ENCODE measurements at places on chromosomes 6 and 20.

DNA sequence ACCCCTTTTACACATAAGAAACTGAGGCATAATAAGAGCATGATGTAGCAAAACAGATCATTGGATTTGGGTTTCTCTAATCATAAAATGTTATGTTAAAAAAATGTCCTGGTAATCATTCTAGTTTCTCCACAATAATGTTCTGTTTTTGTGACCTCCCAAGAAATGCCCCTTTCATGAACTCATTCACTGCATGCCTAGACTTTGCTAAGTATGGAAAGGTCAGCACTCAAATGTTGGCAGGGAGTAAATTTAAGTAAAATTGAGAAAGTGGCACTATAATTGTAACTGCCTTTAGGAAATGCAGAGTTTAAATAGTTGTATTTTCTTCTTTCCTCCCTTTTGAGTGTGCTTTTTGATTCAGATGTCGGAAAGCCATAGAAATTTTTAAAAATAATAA lies 48.5 kb upstream of the ID4 start:
- DNase-seq, result no peak

DNA sequence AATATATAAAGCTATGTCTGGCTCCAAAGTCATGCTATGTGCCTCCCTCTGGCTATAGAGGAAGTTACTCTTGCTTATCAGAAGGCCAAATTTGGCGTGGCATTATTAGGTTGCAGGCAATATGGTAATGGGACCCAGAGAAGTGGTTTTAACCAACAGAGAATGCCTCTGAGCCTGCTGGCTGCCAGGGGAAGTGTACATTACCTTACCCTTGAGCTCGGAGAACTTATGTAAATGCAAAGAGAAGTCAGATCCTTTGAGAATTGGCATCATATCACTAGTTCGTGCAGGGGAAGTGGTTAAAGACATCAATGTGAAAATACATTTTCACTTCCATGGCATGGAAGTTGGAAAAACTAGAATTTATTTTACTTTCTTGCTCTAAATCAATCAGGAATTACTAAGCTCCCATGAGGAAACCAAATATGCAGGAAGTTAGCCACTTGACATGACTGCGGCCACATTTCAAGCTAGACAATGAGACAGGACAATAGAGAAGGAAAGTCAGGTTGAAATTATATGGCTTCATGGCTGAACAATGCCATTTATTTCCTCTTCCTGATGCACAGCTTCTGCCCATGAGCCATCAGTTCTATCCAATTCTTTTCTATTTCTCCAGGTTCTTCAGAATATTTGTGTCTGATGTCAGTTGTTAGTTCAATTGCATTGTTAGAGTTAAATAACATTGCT lies 134.0 kb upstream of the PHACTR1 start:
- DNase-seq, result no peak

DNA sequence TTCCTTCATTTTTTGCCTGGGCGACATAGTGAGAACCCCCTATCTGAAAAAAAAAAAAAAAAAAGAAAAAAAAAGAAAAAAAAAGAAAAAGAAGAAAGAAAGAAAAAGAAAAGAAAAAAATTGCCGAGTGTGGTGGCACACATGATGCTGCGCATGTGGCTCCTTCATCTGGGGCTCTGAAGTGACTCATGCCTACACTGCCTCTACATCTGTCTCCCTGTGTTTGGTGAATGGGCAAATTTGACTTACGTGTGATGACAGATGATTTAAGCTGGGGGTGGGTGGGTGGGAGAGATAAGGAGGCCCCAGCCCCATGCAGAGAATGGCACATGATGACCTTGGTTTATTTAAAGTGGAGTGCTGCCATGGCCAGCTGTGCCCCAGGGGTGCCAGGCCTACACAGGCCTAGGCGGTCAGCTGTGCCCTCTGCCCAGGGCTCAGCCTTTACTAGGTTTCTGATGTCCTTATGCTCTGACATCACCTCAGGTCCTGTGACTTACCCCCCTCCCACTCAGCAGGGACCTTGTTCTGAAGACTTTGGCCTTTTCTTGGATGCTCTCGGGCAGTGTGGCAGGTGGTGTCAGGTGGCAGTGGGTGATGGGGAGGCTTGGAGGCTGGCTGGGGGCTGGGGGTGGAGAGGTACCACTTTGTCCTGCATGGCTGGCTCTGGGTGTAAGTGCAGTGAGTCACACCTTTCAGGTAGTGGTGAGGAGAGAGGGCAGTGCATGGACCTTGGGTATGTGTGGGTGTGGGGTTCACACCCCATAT lies 41.1 kb downstream of the VEGFA start:
- no peak for DNase-seq

GRCh38 chr20:1857466-1857865 lies 37.7 kb upstream of the SIRPA start:
- DNase-seq, result no peak

DNA sequence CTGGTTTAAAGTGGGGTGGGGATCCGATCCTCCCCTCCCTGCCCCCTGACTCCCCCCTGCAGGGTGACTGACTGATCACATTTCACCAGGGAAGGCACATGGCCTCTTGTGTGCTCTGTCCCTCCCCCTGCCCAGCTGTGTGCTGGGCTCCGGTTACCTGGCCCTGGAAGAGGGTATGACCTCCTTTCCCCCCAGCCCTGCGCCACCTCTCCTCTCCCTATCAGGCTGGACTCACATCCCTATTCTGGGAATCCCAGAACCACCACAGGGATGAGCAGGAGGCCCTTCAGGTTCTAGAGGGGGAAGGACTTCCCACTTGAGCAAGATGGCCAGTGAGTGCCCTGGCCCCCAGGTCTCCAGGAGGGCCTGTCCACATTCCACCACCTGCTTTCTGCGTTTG lies 2.1 kb upstream of the IP6K3 start:
- no peak for DNase-seq

- no peak for DNase-seq
Measured at GRCh38 chr6:93858213-93858612, 438.9 kb upstream of the EPHA7 start.

DNA sequence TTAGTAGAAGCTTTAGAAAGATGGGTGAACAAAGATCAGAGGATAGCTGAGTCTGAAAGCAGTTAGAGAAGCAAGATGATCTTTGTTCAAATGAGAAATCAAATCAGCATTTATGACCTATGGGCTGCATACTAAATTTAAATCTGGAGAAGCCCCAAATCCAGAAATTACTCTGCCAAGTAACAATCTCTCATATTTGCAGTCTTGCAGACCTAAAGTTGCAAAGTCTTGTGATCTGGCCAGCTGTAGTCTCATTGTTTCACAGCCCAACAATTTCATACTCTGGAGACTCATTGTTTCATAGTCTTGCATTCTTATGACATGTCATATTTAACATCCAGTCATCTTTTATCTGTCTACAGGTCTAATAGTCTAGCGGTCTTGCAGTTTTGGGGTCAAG lies 364.9 kb upstream of the RSPO3 start:
- no peak for DNase-seq

DNA sequence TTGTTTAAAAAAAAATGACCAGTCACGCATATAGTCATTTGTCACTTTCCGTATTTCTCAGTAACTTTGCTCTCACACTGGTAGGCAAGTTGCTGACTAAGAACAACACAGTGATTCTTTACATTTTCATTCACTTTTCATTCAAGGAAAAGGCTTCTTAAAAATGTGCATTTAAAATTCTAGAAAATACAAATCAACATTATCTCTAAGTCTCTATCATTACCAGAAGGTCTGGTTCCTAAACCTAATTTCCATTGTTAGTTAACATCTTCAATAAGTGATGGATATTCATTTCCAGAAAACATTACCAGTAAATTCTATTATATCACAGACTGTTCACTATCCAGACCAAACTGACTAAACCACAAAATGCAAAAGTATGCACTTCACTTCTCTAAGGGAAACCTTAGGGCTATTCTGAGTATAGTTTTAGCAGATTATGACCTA lies 115.3 kb downstream of the AHI1 start:
- DNase-seq, result peak; percentile 30

- DNase-seq, result no peak
Measured at GRCh38 chr6:155267411-155267810, 3.6 kb downstream of the CLDN20 start.

GRCh38 chr6:134171517-134171916 lies 119.1 kb upstream of the SLC2A12 start:
- DNase-seq, result no peak

- DNase-seq, result no peak
Measured at GRCh38 chr6:149761438-149761837, 11.9 kb downstream of the PCMT1 start.

DNA sequence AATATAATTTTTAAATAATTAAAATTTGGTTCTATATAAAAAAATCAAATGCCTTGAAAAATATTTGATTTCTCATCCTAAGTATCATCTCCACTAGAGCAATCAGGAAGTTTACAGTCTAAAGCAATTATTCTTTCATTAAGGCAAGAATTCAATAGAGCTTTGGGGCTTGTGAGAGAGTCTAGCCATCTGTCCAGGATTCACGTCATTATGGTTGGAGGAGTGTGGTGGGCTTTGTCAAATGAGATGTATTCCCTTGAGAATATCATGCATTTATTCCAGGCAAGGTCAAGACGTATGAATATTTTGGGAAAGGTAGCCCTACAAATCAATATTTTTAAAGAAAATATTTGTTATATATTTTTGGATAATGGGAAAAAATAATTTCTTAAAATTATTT lies 132.4 kb downstream of the ELOVL4 start:
- no peak for DNase-seq

DNA sequence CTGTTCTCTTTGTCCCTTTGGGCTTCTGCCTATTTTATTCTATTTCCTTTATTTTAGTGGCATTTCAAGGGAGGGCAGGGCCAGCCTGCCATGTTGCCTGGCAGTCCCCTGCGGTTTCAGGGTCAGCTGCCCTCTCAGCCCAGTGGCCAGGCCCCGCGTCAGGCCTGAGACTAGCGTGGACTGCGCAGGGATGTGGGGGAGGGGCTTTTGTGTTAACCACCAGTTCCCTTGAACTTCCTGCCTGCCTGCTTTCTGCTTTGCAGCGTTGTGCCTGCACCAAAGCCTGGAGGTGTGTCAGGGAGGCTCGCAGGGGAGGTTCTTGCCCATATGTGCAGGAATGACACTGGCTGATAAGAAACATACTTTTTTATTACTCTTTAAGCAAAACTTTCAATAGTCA lies 157.6 kb downstream of the SLC35B3 start:
- DNase-seq, result no peak

DNA sequence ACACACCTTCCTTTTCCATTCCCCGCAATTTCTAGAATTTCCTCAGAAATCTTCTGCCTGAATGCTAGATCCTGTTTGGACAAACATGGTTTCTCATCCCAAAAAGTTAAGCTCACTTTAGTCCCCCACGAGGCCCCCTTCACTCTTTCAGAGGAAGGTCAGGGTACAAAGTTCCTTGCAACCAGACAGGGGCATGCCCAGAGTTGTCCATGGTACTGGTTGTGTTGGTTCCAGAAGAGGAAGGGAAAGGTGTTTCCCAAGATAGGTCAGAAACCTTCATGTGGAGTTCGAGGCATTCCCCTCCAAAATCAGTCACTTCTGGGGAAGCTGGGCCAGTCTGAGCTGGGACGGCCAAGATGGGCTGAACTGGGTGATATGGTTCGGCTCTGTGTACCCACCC lies 167.6 kb upstream of the MAFB start:
- no peak for DNase-seq

GRCh38 chr6:53805016-53805415 lies 10.2 kb downstream of the LRRC1 start:
- no peak for DNase-seq

GRCh38 chr6:93393554-93394074 lies 25.7 kb downstream of the EPHA7 start:
- no peak for DNase-seq

DNA sequence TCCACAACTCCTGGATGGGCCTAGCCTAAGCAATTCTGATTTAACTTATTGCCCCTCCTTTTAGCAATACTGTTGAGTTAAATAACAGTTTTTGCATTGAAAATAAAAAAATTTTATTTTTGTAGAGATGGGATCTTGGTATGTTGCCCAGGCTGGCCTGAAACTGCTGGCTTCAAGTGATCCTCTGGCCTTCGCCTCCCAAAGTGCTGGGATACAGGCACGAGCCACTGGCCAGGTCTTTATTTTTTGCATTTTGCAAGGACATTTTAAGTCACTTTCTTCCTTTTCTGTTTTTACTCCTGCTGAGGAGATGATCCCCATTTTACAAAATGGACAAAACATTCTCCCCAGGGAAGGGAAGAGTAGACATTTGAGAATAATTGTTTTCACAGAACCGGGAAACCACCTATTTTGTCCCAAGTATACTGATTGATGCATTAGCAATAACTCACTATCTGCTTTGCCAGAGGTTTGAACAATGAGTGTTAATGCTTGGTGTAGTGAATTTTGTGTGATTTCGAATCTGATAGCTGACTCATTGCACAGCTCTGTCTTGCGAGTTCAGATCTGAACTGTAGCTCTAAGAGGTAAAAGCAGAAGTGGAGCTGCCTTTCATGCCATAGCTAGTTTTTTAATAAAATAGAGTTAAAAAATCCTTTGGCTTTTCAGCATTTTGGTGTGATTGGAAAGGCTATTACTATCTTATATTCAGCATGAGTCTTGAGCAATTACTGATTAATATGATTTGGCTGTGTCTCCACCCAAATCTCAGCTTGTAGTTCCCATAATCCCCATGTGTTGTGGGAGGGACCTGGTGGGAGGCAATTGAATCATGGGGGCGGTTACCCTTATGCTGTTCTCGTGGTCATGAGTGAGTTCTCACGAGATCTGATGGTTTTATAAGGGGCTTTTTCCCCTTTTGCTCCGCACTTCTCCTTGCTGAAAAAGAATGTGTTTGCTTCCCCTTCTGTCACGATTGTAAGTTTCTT lies 20.9 kb downstream of the IGF2R start:
- no peak for DNase-seq

DNA sequence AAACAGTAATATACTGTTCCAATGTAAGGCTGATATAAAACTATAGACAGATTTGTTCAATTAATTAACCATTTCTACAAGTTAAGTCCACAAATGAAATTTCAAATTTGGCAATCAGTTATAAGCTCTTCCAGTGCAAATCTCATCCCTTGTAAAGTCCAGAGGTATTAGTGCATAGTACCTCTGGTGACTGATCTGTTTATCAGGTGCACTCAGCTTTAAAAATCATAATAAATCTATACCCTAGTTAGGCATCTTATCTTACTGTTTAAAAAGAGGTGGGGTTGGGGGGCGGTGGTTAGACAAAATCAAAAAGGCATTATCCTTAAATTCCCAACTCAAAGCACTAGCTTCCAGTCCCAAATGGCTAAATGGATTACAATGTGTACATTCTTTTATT lies 2.9 kb downstream of the FBXO30 start:
- DNase-seq, result no peak

DNA sequence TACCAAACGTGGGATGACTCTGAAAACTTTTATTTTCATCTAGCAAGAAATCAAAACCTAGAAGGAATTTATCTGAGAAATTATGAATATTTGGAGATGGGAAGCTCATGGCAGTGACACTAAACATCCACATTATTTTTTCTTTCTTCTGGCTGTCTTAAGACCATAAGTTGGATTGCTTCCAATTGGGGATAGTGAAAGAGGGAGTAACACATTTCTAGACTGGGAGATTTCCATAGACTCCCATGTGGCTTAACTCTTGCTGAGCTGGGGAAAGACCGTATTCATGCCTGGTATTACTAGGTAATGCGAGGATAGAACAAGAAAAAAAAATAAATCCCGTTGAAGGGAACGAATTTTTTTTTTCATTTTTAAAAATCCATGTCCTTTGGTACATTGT lies 120.0 kb downstream of the UTRN start:
- DNase-seq, result no peak

Data from fibroblast of lung (primary cell).